ENCODE measurements at places on chromosomes 1 and 21.

DNA sequence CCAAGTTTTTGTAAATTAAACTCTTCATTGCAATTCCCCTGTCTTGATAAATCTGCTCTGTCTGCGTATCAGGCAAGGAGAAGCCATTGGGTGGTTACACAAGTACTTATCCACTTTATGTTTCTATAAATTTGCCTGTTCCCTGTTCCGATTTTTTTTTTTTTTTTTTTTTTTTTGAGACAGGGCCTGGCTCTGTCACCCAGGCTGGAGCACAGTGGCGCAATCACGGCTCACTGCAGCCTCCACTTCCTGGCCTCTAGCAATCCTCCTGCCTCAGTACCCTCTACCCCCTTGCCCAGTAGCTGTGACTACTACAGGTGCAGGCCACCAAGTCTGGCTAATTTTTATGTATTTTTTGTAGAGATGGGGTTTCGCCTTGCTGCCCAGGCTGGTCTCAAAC lies 11.1 kb upstream of the CSRP1 start:
- DNase-seq = no peak

- DNase-seq = no peak
Observed at GRCh38 chr1:173202424-173203145, 4.5 kb downstream of the TNFSF4 start.

DNA sequence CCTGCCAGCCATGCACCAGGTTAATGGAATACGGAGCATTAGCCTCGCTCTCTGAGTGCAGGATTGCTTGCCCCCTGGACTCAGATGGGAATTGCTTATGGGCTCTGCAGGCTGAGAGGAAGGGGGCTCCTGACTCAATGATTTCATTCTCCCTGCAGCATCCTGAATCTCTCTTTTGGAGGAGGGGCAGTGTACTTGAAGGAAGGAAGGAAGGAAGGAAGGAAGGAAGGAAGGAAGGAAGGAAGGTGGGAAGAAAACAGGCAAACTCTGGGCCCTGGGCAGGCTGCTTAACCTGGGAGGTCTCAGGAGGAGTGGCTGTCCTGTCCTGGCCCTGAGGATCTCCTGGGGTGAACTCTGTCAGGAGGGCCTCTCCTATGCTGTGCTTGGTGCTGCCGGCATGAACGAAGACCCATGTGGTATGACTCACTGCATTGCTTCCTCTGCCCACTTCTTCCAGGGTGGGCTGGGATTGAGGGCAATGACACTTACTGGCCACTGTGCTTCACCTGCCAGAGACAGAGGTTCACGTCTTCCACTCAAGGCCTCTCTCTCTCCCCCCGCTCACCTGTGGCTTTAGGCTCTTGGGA lies 257.1 kb upstream of the CSF3R start:
- no peak for DNase-seq

DNA sequence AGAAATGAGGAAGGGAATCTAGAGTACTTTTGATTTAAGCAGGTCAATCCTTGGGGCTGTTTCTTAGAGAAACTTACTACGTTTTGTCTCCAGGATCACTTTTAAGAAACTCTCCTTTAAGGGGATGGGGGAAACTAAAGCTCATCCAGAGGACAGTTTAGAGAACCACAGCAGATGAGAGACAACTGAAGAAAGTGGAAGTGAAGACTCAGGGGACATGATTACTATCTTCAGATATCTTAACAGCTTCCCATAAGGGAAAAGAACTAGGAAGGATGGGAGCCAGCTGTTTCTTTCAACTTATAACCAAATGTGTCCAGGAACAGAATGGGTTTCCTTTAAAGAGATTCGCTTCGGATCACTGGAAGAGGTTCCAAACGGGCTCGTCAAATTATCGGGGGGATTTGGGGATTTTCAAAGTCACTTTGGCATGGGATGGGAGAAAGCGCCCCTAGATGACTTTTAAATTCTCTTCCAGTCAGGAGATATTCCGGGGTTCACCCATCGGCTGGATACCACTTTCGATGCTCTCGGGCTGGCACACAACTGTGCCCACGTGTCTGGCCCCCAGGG lies 1.2 kb downstream of the SCMH1 start:
- DNase-seq = no peak

DNA sequence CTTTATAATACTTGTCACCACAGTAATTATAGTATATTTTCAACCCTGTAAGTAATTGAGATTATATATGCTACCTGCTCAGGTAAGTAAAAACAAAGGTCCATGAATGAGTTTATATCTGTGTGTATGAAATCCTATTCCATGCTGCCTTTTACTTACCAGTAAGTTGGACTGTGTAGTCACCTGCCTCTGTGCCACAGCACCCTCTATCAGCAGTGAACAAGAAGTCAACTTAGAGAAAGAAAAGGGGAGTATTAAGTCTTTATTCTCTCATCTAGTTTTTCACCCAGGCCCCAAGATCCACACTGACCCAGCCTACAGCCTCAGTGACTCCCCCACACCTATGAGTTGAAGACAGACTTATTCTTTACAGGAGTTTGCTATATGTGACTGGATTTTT lies 36.9 kb upstream of the IFI16 start:
- DNase-seq = no peak

DNA sequence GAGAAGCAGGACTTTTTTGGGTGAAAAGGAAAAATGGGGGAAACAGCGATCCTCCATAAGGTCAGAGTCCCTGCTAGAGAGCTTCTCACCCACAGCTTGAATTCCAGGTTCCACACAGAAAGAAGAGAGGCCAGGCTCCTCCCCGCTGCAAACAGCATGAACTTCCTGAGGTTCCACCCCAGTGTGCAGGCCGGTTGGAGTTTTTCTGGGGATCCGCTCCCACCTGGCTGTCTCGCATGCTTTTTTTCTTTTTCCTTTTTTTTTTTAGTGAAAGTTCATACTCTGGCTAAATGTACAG lies 595.1 kb upstream of the ZP4 start:
- DNase-seq = no peak

DNA sequence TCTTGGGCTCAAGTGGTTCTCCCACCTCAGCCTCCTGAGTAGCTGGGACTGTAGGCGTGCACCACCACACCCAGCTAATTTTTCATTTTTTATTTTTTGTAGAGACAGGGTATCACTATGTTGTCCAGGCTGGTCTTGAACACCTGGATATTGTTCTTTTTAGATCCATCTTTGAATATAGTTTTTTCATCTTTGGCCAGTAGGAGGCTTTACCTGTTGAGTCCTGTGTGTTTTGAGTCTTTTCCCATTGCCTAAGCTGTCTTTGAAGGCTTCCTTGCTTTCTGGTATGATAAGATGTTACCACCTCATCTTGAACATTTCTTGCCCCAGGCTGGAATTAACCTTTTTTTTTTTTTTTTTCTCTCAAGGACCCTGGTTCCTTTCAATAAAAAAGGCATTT lies 387.8 kb upstream of the RUNX1 start:
- DNase-seq = no peak

GRCh38 chr1:203593723-203594122 lies 32.9 kb upstream of the ATP2B4 start:
- no peak for DNase-seq

DNA sequence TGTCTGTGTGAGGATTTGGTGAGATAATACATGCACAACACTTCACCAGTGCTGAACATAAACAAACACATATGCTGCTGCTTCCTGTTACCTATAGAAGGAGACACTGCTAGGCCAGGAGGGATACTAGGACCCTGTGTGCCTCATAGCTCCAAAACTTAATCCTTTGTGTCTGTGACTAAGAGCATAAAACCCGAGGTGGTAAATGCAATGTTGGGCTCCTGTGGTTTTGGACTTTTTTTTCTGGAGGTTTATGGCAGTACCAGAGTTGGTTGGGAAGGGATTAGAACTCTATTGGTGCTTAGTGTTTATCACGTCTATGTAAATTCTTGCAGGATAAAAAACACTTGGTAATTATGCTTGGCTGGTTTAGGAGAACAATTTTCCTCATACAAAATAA lies 122.9 kb downstream of the NUF2 start:
- no peak for DNase-seq

DNA sequence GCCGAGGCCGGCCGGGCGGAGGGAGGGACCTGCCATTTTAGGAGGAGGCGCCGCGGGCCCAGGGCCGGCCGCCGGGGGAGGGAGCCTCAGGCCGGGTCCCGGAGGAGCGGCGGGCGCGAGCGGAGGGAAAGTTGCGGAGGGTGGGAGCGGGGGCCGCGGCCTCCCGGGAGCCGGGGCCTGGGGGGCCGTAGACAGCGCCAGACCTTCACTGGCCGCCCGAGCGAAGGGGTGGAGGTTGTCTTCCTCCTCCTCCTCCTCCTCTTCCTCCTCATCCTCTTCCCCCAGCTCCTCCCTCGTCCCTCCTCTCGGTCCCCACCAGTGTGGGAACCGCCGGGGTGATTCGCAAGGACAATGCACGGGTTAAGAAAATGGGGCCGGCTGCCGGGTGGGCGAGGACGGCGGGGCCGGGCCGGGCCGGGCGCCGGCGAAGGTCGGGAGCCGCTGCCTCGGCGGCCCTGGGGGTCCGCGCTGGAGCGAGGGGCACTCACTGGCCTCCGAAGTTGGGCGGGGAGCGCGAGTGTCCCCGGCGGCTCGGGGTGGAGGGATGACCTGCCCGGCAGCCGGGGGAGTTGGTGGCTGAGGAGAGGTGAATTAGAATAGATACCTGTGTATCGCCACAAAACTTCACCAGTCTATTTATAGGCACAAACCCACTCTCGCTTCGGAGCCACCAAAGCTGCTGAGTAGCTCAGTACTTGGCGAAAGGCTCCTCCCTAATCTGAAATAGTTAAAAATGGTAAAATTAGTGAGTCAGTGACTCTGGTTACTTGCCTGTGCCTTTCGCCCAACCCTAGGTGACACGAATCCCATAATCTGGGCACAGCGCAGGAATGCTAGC lies 1.3 kb downstream of the DYRK1A start:
- no peak for DNase-seq

GRCh38 chr1:19656134-19656779 lies 8.4 kb upstream of the HTR6 start:
- DNase-seq = no peak

GRCh38 chr21:34807881-34808568 lies 139.2 kb downstream of the CLIC6 start:
- DNase-seq = no peak

GRCh38 chr1:93614541-93614940 lies 67.1 kb downstream of the BCAR3 start:
- no peak for DNase-seq

- DNase-seq = no peak
Observed at GRCh38 chr1:175757381-175758015, 14.1 kb upstream of the TNR start.

DNA sequence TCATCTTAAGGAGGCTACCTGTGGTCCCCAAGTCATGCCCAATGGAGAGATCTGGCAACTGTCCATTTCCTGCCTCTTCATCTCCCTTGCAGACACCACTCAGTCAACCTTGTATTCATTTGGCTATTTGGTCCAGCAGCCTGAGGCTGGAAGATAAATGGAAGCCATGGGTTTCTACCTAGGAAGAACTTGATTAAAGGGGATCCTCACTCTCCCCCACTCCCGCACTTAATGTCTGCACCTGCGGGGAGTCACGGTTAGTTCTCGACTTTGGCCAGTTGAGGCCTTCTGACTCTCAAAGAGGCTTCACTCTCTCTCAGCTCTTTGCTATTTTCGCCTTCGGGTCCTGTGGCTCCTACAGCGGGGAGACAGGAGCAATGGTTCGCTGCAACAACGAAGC lies 8.4 kb upstream of the ATXN7L2 start:
- DNase-seq = no peak

- DNase-seq = no peak
Observed at GRCh38 chr1:178916448-178917174, 45.7 kb upstream of the ANGPTL1 start.

DNA sequence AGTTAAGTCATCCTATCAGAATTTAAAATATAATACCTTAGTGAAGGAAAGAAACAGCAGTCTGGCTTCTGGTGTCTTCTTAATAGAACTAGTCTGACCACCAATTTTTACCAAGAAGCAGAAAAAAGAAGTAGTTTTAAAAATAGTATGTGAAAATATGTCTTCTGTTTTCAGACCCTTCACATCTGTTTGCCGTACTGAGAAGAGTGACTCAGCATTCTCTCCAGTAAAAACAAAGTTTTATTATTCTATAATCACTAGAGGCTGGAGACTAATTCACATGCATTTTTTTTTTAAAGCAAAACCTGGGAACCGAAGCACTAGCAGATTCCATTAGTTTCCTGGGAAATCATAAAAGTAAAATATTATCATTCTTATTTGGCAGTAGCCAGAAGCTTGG lies 163.8 kb downstream of the COL24A1 start:
- no peak for DNase-seq

GRCh38 chr1:154867841-154868605 lies 2.1 kb downstream of the KCNN3 start:
- DNase-seq = no peak

- no peak for DNase-seq
Observed at GRCh38 chr1:243712242-243712641, 137.8 kb downstream of the AKT3 start.

- no peak for DNase-seq
Observed at GRCh38 chr1:101996825-101997465, at the start of gene OLFM3. Gene OLFM3, minus strand, starts transcription at chr1:101996926.

Data from cortex of kidney (tissue), 1 donor.